COR-L47 (cell line): ENCODE measurements at places on chromosomes 3 and 15.

DNA sequence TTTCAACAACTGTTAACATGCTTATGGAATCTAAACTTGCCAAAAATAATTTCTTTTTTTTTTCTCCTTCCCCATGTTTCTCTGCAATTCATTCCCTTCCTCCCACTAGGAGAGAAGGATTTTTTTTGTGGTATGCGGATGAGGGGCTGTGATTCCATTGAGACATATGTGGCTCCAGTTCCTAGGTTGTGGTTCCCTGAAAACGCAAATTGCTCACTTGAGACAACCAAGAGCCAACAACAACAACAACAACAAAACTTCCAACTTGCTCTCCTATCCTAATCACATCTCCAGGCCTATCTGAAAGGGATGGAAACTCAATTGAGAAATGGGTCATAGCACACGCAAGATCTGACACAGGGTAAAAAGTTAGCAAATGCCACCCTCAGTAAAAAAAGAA, 406.5 kb upstream of the TGFBR2 start:
- no peak for DNase-seq

DNA sequence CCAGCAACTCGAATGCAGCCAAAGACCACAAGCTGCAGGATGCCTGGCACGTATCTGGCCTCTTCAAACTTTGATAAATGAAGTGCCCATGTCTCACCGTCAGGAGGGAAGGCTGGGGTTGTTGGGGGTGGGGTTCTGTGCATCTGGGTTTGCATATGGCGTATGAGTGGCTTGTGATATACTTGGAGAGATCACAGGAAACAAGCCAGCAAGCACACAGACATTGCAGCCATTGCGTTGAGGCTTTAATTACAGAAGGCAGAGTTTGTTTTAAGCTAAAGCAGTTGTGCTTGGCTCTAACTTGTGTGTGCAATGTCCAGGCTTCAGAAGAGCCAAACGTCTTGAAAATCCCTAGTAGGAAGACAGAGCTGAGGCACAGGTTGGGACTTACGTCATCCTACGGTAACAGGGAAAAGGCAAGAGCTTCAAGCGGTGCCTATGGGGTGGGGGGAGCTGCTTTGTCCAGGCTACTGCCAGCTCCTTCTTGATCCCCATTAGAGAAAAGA, 109.2 kb downstream of the ASB7 start:
- DNase-seq: no peak

- DNase-seq: no peak
Observed at GRCh38 chr15:99202176-99202552, 47.2 kb downstream of the TTC23 start.

GRCh38 chr3:14138878-14139655, 14.2 kb downstream of the TMEM43 start:
- DNase-seq: no peak

DNA sequence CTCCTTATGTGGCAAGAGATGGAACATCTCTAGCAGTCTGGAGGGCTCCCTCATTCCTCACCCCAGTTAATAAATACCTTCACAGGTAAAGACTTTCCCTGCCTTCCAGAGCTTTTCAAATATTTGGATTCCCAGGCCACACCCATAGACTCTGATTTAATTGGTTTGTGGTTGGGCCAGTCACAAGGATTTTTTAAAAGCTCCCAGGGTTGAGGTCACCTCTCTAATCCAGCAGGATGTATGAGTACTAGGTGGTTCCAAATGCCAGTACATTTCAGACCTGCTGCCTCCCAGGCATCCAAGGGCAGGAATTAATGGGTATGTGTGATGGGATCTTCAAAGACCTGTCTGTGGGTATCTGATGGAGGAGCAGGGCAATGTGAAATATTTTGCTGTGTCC, 312.8 kb downstream of the CLSTN2 start:
- DNase-seq: no peak

GRCh38 chr3:8663177-8664061, 18.8 kb upstream of the SSUH2 start:
- peak; percentile 64 for DNase-seq

DNA sequence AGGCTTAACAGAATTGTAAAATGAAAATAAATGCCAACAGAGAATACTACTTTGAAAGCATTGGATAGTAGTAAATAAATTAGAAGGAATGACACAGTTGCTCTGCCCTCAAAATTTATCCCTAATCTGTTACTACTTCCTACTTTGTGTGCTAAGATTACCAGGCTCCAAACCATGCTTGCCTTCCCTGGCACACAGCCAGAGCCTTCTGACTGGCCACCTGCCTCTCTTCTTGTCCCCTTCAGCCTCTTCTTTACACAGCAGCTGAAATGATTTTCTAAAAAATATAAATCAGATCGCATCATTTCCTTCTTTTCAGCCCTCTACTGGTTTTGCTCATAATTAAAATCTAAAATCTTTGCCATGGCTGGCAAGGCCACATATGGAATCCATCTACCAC, 334.1 kb downstream of the FHIT start:
- DNase-seq: peak; percentile 2

- DNase-seq: no peak
Observed at GRCh38 chr3:72032441-72033135, 247.6 kb upstream of the PROK2 start.

- no peak for DNase-seq
Observed at GRCh38 chr3:51896607-51897305, 6.4 kb downstream of the IQCF1 start.

- no peak for DNase-seq
Observed at GRCh38 chr3:152595975-152596821, 238.7 kb upstream of the P2RY1 start.

DNA sequence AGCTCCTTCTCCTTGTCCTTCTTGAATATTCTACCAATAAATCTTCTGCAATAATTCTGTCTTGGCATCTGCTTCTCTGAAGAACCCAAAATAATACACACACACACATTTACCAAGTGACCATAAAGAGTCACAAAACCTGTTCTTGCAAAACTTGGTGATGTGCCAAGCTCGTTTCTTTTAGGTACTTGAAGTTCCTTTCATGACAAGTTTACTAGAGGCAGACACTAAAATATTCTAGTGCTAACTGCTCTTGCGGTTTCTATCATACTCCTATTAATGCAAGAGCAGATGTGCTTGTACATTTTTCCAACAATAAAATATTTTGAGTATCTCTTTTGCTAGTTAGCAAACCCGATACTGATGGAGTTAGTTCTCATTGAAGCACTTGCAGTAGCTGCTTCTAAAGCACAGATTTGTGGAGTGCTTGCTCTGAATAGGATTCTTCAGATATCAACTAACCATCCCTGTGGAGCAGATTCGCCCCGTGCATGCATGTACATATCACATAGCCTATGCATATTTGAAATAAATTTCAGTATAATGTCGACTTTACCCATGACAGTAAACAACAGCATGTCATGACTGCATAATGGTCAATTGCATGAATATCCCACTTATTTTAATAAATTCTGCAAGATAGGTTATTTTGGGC, 23.2 kb downstream of the HHLA2 start:
- no peak for DNase-seq

DNA sequence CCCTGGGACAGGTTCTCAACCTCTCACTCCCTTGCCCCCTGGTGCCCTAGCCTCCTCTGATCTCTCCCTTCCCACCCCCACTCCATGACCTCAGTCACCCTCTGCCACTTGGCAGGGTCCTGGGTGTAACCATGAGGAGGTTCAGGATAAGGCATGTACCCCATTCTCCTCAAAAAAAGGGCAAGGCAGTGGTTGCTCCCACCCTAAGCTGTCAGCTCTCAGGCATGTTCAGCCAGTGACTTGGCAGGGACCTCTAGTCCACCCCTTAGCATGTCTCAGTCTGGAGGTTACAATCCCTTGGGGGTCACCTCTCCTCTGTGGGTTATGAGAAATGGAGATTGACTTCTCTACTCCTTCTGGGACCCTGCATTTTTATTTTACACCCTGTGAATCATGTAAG, 11.0 kb upstream of the BOC start:
- no peak for DNase-seq

DNA sequence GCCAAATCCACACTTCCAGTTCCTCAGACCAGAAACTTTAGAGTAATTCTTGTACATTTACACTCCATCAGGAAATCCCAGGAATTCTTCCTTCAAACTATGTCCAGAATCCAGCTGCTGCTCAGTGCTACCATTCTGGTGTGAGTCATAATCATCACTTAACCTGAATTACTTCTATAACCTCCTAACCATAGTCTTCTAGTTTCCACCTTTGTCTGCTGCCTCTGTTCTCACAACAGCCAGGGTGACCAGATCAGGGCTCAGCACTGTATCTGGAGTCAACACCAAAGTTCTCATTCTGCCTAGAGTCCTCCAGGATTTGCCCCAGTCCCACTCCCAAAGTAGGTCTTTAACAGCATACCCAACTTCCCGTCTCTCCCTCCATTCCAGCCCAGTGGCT, 3.4 kb downstream of the CLDND1 start:
- DNase-seq: no peak

GRCh38 chr15:78264304-78265136, at the start of gene DNAJA4:
Gene DNAJA4, plus strand, starts transcription at chr15:78264562. Its CDS starts 202 bp downstream, at chr15:78264764.
- DNase-seq: no peak

DNA sequence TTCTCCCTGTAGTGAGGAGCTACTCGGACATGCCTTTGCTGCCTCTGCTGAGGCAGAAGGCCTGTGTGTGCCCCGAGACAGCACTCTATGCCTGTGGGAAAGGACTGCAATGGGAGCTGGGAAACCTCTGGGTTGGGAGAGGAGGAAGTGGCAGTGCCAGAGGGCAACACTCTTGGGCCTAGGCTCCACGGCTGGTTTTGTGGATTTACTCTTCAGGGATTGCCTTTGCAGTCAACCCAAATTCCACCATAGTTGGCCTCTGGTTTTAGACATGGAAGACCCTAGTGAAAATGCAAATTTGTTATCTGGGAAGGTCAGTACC, 46.8 kb downstream of the ITGA11 start:
- no peak for DNase-seq

GRCh38 chr15:59873644-59874272, 130.4 kb upstream of the FOXB1 start:
- peak; percentile 27 for DNase-seq

- DNase-seq: peak; percentile 33
Observed at GRCh38 chr3:133535971-133536881, 37.3 kb upstream of the CDV3 start.

GRCh38 chr15:53833134-53833624, 73.7 kb upstream of the WDR72 start:
- peak; percentile 54 for DNase-seq

- peak; percentile 6 for DNase-seq
Observed at GRCh38 chr3:100737334-100737733, 28.0 kb downstream of the TFG start.

DNA sequence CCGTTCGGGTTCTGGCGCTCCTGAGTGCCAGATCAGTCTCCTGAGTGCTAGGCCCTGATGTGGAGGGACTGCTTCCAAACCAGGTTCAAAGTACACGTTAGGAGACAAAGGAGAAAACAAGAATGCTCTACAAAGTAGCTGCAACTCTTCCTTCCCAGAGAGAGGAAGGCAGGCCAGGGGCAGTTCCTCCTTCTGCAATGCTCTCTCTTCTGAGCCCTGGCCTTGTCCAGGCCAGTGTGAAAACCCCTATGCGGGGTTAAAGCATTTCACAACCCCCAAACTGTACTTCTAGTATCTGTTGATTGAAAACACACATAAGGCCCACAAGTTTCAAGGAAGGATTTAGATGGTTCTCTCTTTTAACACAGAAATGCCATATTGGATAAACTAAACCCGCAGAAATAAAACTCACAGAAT, 9.7 kb upstream of the CALML4 start:
- DNase-seq: no peak

- DNase-seq: no peak
Observed at GRCh38 chr15:92807971-92808571, 92.1 kb upstream of the CHD2 start.

DNA sequence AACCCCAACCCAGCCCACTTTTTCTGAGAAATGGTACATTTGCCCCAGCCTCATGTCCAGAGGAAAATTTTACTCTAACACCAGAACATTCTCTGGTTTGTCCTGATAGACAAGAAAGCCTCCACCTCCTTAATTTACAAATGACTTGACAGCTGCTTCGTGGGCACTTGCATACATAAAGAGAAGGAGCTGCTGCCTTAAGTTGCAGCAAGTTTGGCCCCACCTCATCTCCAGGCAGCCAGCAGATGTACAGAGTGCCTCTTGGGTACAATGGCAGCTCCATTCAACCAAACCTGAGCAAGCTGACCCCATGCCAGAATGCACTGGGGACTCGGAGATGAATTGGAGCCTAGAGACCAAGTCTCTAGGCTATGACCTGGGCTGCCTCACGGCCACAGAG, 6.2 kb upstream of the H1-8 start:
- no peak for DNase-seq

- no peak for DNase-seq
Observed at GRCh38 chr3:58524326-58524888, 12.6 kb downstream of the ACOX2 start.
